ENCODE measurements at places on chromosomes 7 and 10.
A peak's percentile ranks its signal among the peaks of the same experiment; 100 is the strongest.

DNA sequence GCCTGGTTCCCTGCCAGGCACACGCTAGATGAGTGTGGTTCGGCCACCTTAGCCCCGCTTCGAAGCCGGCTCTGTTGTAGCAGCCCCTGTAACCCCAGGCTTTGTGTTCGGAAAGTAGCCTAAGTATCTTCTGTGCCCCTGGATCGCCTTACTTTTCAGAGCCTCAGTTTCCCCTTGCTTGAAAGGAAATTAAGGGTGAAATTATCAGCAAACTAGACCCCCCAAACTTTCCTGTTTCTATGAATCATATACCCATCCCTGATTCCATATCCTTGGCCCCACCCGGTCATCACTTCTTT is 312 bp downstream of the PDCD11 start:
- no peak for DNase-seq

DNA sequence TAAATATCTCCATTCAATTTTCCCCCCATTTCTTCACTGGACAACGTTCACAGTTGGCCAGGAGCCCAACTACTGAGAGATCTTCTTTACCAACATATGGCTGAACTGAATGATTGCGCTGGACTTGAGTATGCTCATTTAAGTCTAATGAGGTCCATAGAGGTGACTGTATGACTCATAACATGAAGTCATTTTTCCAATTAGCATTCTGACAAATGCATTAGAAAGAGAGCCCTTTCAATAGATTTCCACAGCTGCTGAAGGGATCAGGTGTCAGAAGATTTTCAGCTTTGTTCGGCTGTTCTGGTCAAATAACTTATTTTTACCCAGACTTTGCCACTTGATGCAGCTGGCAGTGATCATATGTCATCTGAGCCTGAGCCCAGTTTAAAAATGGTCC is 438.0 kb downstream of the ETV1 start:
- DNase-seq: peak; percentile 13

GRCh38 chr7:91266689-91267090 is 2.5 kb downstream of the FZD1 start:
- no peak for DNase-seq

- DNase-seq: no peak
These were observed 237.8 kb downstream of the KIAA1217 start for GRCh38 chr10:24446739-24447138.

- no peak for DNase-seq
These were observed 472.2 kb downstream of the ARL4A start for GRCh38 chr7:13159467-13160184.

- no peak for DNase-seq
These were observed 14.3 kb downstream of the MAT1A start for GRCh38 chr10:80275135-80275498.

GRCh38 chr7:83085299-83085698 is 77.4 kb downstream of the PCLO start:
- DNase-seq: no peak

DNA sequence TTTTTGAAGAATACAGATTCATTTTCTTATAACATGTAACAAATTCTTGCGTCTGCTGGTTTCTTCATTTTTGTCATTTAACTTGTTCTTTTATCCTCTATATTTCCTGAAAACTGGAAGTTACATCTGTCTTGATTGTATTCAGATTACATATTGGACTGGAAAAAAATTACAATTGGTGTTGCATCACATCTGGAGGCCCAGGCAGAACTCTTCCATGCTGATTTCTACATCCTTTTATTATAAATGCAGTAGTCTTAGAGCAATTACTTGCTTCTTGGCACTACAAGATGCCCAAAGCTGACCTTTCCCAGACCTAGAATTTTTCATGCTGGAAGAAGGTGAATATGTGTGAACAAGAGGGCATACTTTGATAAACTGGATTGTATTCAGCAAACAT is 460.9 kb upstream of the CNTNAP2 start:
- no peak for DNase-seq

DNA sequence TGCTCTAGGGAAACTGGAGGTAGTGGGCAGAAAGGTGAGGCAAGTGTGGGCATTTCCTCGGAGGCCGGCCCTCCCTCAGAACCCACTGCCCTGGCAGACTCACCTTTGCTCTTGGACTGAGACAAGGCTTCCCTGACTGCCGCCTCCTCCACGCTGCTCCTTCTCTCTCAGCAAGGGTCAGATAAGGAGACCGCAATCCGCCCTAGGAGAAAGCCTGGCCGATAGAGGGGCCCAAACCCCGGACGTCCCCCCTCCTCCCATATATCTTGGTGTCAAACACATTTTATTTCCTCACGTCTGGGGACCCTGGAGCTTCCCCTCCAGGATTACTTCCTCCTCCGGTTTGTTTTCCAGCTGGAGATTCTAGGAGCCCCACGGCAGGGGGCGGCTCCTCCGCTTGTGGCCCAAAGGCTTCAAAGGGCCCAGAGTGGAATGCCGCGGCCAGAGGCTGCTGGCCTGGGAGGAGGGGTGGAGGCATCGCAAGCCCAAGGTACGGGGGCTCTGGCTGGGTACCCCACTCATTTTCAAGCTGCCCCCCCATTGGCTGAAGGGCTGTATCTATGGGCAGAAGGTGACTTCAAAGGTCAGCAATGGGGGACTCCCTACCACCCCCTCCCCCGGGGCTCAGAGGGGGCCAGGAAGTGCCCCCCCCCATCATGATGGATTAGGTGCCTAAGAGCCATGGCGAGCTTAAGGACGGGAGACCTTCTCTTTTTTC is 31.7 kb upstream of the LBX1 start:
- DNase-seq: no peak

DNA sequence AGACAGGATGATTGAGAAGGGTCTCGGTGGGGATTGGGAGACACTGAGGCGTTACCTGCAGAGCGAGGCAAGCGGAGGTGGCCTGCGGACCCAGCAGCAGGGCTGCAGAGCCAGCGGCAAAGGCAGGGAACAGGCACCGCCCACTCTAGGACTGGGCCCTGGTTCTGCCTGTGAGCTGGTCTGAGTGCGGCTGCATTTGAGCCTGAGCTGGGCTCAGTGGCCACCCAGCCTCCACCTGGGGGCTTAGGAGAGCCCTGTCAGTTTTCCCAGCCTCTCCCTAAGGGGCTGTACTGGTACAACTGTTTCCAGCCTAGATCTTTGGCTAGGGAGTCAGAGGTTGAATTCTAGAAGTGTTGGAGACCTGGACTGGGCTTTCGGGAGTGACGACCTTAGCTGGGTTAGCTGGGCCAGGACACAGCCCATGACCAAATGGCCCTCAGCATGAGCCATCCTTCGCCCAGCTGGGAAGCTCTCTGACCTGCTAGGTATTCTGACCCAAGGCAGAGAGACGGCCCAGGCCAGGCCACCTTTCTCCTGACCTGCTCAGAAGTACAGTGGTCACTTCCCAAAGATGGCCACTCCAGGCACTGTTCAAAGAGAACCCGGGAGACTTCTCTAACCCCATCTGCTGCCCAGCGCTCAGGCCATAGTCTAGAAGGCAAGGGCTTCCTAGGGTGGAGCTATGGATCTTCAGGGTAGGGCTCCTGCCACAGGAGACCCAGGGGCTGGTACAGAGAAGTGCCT is 64.9 kb downstream of the PAX2 start:
- DNase-seq: no peak

DNA sequence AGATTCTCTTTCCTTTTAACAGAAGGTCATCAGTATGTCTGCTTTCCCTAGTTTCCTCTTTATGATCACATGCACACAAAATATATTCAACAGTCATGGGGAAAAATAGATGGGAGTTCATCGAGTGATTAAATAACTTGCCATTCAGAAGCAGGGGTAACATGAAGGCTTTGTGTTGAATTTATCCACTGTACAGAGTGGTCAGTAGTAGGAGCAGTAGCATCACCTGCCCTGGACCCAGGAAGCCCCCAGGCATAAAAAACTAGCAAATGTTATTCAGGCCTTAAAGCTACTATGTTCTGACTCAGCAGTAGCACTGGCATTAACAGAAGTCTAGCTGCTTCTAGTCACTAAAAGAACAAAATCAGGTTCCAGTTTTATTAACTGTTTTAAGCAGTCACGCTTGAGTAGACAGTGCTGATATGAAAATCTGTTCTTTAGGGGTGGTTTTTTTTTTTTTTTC is 31.4 kb upstream of the FAM133B start:
- no peak for DNase-seq

DNA sequence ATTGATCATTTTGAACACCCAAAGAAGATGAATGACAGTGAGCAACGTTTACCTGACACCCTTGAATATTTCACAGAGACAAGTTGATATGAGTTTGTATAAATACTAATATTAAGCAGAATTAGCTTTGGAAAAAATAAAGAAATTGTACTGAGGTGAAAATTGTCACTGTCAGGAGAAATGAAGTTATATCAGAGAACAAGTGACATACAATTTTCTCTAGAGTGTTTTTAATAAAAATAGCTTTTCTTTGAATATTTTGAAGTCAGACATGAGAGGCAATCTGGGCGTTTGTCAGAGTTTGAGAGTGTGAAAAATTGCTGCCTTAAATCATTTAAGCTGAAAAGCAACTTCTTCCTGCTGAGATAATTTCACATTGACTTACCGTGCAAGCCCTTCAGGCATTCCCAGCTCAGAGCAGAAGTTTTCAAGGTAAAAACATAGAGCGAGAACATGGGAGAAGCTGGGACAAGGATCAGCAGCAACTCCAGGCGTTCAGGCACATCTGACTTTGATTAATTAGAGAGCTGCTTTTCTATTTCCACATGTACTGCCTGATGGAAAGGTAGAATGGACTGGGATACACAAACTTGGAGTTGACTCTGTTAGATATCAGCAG is 535.9 kb downstream of the TFEC start:
- no peak for DNase-seq

GRCh38 chr7:28126410-28127041 is 54.1 kb downstream of the JAZF1 start:
- DNase-seq: no peak

- DNase-seq: no peak
These were observed 152.0 kb upstream of the LRGUK start for GRCh38 chr7:133975130-133975529.

DNA sequence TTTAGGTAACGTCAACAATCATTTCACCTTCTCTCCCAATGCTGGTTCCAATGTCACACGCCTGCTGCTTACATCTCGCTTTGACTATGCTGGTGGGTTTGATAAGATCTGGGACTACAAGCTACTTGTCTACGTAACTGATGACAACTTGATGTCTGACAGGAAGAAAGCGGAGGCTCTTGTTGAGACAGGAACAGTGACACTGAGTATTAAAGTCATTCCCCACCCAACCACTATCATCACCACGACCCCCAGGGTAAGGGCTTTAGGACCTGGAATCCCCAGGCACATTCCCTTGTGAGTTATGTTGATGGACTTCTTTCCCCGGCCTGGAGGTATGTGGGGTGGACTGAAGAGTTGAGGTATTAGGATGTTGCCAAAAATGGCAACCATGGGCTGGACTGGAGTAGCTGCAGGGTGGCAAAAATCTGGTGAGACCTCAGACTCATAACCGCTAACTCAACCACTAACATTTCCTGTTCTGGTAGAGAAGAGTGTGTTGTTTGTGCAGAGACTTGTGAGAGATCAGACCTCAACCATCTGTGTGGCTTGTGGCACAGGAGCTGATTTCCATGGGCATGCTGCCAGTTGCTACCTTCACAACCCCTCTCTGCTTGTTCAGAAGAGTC is 59.2 kb downstream of the CDHR3 start:
- DNase-seq: peak; percentile 3
